ENCODE measurements at places on chromosomes 1 and 21.

DNA sequence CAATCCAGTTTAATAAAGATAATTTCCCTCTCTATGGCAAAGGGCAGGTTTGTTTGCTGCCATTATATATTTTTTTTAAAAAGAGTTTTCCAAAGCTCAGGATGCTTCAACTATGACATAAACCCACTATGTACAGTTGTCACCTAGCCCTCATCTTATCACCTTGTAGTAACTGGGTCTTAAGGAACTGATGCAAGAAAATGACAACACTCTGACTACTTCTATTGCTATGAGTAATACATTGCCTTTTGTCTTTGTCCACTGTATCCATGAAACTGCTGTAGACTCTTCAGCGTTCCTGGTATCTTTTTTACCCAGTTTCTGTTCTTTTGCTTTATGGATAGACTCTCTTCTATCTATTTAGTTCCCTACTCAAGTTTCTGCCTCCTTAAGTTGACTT, 586.5 kb downstream of the NEGR1 start:
- no peak for DNase-seq

DNA sequence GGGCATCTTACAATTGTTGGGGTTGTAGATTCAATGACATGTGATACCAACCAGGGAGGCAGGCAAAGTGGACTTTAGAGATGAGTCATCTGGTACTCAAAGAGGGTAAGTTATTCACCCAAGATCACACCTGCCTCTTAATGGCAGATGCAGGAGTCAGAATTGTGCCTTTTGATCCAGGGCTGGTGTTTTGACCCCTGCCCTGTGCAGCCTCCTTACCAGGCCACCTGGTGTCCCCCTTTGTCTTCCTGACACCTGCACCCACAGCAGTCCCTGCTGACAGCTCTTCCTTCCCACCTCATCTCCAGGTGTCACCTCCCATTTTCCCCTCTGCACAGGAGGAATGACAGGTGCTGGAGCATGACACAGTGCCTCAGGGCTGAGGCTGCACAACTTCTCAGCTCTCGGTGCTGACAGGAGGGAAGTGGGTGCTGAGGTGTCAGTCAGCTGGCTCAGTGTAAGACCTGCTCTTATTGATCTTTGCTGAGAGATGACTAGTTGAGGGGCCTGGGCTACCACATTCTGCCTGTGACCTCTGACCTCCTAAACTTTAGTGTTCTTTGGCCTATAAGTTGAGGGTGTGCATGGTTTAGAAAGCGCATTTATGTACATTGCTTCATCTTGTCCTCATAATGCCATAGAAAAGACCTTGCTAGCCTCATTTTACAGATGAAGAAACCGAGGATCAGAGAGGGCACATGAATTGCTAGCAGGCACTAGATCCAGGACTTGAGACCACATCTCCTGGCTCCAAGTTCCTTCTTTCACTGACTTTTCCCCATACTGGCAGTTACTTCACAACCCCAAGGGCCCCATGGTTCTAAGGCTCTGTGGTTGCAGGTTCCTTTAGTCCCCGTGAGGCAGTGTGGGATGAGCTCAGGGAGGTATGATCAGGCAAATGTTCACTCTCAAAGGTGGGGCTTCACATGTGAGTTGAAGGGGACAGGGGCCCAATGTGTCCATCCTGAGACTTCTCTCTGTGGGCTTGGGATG, 31.3 kb downstream of the CACNA1E start:
- no peak for DNase-seq

DNA sequence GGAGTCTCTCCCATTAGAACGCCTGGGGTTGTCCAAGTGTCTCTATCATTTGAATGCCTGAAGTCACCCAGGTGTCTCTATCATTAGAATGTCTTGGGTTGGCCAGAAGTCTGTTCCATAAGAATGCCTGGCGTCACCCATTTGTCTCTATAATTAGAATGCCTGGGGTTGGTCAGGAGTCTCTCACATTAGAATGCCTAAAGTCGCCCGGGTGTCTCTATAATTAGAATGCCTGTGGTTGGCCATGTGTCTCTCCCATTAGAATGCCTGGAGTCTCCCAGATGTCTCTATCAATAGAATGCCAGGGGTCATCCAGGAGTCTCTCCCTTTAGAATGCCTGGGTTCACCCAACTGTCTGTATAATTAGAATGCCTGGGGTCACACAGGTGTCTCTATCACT, 54.5 kb downstream of the RNF187 start:
- DNase-seq = peak; percentile 94

GRCh38 chr1:31981972-31982371, 31.7 kb upstream of the KHDRBS1 start:
- DNase-seq = no peak

DNA sequence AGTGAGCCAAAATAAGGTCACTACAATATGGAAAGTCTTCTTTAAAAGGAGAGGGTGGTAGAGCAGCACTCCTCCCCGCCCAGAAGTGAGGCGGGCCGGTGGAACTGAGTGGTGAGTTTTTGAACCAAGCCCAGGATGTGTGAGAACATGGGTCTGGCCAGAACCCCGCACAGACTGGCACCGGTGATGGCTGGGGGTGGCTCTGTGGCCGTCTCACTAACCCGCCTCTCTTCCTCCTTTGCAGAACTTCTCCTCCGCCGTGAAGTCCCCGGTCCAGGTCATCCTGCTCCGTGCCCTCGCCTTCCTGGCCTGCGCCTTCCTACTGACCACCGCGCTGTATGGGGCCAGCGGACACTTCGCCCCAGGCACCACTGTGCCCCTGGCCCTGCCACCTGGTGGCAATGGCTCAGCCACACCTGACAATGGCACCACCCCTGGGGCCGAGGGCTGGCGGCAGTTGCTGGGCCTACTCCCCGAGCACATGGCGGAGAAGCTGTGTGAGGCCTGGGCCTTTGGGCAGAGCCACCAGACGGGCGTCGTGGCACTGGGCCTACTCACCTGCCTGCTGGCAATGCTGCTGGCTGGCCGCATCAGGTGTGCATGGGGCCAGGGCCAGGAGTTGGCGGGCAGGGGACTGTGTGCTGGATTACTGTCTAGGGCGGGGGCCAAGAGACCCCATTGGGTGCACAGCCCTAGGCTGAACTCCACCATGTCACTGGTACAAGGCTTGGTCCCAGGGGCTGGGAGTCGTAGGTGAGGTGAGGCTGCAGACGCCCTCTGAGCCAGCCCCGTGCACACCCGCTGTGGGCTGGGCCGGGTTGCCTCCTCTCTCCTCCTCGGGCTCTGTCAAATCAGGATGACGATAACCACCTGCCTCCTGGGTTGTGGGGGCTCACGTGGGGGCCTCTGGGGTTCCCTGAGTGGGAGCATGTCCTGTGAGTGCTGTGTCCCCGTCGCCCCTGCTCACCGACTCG, 12.4 kb downstream of the TMEM201 start:
- no peak for DNase-seq

GRCh38 chr1:202162047-202162417, 1.6 kb upstream of the PTPN7 start:
- DNase-seq = no peak

- peak; percentile 34 for DNase-seq
These were observed 101.4 kb downstream of the LHX9 start for GRCh38 chr1:198018529-198018928.

GRCh38 chr1:944341-945325, 14.4 kb downstream of the NOC2L start:
- no peak for DNase-seq

- DNase-seq = no peak
These were observed 35.8 kb upstream of the CR2 start for GRCh38 chr1:207418351-207418750.

DNA sequence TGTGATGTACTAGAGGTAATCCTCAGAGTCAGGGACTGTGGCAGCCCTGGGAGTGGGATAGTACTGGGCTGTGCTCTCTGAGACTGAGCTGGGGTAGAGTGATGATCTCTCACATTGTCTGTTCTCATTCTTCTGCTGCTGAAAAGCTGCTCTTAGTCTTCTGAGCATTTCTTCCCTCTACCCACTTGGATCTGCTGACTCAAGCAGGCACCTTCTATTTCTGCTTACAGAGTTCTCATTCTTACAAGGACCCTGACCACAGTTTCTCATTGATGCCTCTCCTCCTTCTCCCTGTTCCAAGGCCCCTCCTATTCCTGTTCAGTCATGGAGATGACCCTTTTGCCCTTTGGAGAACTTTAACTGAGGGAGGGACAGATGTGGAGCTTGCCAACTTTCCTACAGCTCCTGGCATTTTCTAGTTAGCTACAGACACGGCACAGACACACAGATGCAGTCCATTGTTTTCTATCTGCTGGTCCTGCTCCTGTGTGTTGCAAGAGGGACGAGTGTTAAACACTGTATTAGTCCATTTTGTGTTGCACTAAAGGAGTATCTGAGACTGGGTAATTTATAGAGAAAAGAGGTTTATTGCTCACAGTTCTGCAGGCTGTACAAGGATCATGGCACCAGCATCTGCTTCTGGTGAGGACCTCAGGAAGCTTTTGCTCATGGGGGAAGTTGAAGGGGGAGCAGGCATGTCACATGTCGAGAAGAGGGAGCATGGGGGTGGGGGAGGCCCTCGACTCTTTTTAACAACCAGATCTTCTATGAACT, 12.3 kb downstream of the MAPKAPK2 start:
- DNase-seq = no peak

DNA sequence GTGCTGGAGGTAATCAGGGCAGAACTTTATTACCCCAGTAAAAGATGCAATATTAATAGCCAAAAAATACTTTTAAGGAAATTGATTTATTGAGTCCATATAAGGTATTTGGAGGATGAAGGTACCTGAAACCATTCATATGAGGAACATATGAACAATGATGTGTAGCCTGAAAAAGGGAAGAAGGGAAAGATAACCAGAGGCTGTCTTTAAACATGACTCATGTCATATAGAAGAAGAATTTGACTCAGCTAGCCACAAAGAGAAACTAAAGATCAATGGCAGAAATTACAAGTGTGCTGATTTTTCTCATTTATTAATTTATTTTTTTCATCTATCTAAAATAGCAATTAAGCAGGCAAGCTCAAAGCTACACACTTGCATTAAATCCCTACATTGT, 136.2 kb upstream of the DUSP10 start:
- DNase-seq = no peak

DNA sequence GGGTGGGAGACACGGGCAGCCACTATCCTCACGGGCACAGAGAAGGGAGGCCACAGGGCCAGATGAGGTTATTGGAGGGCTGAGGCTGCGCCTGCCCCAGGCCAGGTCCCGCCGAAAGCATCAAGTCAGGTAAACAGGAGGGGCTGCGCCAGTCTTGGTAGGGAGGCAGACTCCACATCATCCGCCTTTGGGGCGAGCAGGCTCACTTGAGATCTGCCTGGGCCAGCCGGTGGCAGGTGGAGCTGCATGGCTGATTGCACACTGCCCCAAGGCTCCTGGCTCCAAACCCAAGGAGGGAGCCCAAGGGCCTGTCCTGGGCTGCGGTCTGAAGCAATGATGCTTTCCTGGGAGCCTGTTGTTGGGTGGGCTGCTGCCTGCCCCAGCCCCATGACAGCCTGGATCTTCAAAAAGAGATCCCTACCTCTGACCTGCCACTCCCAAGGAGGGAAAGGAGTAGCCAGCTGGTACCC, 4.6 kb downstream of the SMIM1 start:
- no peak for DNase-seq

DNA sequence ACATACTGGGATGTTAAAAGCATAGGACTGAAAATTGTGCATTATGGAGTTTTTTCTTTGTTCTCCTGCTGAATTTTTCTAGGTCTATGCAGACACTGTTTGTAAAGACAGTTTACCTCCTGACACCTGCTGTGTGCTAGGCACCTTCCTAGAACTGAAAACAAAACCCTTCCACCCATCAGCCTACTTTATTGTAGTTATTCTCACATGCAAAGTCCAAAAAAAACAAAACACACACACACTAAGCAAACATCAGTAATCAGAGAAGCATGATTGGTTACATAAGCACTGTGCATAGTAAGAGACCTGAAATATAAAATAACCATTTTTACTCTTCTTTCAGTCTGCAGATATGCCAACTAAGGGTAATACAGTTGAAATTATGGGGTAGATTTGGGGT, 195.1 kb downstream of the CRB1 start:
- no peak for DNase-seq

GRCh38 chr1:9244501-9245229, 10.1 kb downstream of the H6PD start:
- DNase-seq = no peak

- DNase-seq = peak; percentile 91
These were observed 84.2 kb downstream of the SH3GLB1 start for GRCh38 chr1:86788300-86789206.

DNA sequence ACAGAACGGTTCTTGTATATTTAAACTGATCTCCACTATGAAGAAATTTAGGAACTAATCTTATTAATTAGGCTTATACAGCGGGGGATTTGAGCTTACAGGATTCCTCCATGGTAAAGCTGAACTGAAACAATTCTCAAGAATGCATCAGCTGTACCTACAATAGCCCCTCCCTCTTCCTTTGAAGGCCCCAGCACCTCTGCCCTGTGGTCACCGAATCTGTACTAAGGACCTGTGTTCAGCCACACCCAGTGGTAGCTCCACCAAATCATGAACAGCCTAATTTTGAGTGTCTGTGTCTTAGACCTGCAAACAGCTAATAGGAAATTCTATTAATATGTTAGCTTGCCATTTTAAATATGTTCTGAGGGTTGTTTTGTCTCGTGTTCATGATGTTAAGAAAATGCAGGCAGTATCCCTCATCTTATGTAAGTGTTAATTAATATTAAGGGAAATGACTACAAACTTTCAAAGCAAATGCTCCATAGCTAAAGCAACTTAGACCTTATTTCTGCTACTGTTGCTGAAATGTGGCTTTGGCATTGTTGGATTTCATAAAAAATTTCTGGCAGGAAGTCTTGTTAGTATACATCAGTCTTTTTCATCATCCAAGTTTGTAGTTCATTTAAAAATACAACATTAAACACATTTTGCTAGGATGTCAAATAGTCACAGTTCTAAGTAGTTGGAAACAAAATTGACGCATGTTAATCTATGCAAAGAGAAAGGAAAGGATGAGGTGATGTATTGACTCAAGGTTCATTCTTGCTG, 147.2 kb downstream of the NR5A2 start:
- no peak for DNase-seq

- DNase-seq = no peak
These were observed 691 bp upstream of the GBP5 start for GRCh38 chr1:89273324-89273778.

GRCh38 chr1:200365897-200366426, 43.9 kb downstream of the ZNF281 start:
- DNase-seq = no peak

DNA sequence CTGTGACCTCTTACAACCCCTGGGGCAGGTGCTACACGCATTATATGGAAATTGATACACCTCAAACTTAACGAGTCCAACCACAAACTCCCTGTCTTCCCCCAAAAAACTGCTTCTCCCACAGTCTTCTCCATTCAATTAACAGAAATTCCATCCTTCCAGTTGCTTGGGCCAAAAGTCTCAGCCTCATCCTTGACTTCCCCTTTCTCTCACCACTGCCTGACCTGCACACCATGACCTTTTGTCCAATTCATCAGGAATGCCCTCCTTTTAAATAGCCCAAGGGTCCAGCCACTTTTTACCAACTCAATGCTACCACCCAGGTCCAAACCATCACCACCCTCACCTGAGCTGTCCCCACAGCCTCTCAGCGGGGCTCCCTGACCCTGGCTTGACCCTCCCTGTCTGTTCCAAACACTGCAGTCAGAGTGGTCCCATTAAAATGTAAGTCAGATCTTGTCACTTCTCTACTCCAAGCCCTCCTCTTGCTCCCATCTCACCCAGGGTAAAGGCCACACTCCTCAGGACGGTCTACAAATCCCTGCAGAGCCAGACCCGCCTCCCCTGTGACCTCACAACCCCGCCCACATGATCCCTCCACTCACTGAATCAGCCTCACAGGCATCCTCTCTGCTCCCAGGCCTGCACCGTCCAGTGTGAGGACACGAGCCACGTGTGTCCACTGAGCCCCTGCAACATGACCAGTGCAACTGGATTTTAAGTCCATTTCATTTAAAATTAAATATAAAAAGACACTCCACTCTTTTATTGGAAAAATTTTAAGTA, 18.5 kb downstream of the KCNN3 start:
- no peak for DNase-seq

Data from myocyte (in vitro differentiated cells).